Activated T-cell treated with anti-CD3 and anti-CD28 coated beads, Interleukin-2, amount 50 U/mL, for 72 hours (primary cell): ENCODE measurements at places on chromosomes 6 and 20.

DNA sequence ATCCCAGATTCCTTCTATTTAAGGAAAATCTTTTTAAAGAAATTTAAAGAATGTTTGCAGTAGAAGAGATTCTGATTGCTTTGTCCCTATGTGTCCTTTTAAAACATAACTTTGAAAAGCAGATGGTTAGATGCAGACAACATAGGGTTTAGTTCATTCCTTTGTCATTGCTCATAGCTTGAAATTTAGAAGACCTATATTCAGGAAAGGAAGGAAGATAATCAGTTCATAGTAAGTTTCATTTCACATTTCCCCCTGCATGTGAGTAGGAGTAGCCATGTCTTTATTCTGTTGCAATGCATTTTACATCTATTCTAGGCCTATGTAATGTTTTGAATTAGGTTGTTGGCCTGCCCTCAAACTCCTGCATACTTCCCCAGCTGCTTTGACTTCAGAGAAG lies 197.9 kb upstream of the GRIK2 start:
- DNase-seq, result no peak

GRCh38 chr6:36333171-36333895 lies 3.4 kb downstream of the BNIP5 start:
- no peak for DNase-seq

GRCh38 chr6:20702366-20702765 lies 168.1 kb downstream of the CDKAL1 start:
- DNase-seq, result no peak

GRCh38 chr6:62345962-62346689 lies 60.1 kb upstream of the KHDRBS2 start:
- no peak for DNase-seq

DNA sequence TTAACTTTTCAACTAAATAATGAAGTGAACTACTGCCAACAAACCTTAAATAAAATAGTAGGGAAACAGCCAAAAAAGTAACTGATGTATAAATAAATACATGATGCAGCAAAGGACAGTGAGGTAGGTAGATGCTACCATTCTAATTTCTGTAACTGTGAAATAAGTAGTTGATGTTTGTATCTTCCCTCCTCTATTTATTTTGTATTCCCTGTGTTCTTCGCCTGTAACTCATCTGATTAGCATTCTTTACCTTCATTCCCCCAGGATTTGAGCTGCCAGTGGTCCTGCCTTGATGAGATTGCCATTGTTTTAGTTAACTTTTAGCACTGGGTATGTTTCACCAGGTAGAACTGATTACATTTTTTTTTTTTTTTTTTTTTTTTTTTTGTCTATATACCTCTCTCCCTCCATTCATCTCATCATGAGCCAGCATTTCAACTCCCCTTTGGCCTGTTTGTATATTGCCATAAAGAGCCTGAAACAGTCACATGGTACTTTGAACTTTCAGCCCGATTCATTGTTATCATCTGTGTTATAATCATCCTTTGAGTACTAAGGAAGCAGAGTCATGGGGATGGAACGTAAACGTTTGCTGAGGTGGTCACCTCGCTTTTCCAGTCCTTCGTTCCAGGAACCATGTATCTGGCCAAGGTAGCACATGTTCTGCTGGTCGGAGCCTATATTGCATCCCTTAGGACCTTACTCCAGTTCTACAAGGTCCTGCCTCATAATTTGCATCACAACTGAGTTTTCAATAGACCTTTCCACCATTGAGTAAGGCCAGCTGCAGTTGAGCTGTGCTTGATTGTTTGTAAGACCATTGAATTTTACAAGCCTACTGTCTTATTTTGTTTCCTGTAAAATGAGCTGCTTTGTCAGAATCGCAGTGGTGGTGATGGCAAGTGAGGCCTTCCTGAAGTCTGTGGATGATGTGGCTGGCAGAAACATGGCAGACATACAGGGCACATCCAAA lies 107.6 kb downstream of the JAG1 start:
- no peak for DNase-seq

DNA sequence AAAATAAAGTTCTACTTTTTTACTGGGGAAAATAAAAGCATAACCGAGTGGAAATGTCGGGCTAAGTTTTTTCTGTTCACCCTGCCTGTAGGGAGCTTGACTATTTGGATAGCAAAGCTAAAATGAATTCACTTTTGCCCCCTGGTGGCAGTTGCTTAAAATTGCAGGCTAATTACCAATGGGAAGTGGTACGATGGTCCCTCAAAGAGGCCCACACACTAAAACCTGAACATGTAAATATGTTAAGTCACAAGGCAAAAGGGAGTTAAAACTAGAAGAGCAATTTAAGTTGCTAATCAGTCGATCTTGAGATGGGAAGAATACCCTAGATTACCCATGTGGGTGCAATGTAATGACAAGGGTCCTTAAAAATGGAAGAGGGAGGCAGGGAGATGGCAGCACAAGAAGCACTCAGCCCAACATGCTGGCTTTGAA lies 916 bp upstream of the SUN5 start:
- peak; percentile 34 for DNase-seq

DNA sequence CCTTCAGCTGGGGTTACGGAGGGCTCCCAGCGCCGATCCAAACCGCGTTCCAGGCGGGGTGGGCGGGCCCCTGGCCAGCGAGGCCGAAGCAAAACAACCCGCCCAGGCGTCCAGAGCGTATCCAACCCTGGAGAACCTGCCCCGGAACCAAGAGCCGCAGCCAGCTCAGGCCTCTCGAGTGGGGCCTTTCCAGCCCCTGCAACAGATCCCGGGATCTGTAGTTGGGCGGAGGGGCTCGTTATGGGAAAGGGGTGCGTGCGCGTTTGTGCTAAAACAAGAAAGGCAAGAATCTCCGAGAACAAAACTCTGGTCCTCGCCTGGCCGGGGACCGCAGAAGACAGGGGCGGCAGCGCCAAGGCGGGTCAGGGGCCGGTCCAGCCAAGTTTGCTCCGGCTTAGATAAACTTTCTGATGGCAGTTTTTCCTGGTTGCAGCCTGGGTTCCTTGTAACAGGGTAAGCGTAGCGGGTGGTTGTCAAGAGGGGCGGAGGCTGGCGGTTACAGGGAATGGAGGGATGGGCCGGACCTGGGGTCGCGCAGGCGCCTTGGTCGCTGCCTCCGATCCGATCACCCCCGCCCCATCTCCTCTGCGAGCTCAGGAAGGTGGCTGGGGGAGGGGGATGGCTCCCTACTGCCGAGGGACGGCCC lies 448 bp upstream of the RIN2 start:
- DNase-seq, result peak; percentile 8

GRCh38 chr20:41137614-41138474 lies 501 bp downstream of the PLCG1 start:
- DNase-seq, result peak; percentile 75

GRCh38 chr6:129606664-129607063 lies 103.3 kb downstream of the ARHGAP18 start:
- no peak for DNase-seq

GRCh38 chr6:15837205-15837604 lies 174.4 kb upstream of the DTNBP1 start:
- DNase-seq, result no peak

DNA sequence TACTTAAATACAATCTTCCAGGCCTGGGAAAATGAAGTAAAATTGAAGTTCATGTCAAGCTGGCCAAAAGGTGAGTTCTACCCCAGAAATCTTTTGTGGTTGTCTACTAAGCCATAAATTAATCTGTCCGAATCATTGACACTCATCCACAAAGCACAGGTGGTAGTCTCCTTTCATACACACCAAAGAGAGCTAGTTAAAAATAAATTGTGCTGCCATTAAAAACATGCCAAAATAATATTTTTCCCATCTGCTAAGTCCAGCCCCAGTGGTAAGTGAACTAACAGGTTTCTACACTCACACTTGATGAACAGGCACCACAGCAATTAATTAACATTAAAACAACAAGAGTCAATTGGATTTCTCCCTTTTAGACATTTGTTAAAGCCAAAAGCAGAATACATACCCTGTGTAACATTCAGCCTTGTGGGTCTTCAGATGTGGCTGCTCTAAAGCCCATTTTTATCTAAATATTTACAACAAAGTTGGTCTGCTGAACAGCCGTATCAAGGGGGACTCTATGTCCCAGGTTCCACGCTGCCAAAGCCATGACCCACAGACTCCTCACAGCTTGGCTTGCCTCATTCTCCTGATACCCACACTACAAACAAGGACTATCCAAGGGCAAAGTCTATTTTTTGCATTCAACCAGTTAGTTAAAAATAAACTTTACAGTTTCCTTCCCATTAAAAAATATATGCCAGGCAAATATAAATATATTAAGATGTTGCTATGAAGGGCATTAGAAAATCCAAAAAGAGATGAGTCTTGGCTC lies 490.4 kb downstream of the BMP2 start:
- DNase-seq, result no peak

- no peak for DNase-seq
Measured at GRCh38 chr6:35049156-35049735, 91.9 kb downstream of the TCP11 start.

DNA sequence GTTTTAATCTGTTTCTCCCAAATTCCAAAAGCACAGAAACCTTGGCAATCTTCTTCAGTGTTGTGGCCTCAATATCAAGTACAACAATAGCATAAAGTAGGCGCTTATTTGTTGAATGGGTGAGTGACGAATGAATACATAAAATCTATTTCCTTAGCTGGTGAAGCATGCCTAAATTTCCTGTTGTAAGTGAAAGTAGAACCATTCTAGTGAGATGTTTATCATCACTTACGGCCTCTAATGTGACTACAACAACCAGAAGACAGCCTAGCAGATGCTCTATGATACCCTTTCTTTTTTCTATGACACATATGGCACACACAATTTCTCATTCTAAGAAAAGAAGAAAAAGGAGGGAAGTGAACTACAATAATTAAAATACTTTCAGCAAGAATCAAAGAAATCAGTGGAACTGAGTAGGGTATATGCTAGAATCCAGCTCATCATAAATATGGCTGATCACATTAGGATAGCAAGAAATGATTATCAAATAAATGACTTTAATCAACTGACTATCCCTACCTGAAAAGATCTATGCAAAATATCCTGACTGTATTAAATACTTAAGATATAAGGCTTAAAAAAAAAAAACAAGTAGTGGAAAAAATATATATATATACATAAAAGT lies 67.4 kb downstream of the BTBD9 start:
- no peak for DNase-seq

DNA sequence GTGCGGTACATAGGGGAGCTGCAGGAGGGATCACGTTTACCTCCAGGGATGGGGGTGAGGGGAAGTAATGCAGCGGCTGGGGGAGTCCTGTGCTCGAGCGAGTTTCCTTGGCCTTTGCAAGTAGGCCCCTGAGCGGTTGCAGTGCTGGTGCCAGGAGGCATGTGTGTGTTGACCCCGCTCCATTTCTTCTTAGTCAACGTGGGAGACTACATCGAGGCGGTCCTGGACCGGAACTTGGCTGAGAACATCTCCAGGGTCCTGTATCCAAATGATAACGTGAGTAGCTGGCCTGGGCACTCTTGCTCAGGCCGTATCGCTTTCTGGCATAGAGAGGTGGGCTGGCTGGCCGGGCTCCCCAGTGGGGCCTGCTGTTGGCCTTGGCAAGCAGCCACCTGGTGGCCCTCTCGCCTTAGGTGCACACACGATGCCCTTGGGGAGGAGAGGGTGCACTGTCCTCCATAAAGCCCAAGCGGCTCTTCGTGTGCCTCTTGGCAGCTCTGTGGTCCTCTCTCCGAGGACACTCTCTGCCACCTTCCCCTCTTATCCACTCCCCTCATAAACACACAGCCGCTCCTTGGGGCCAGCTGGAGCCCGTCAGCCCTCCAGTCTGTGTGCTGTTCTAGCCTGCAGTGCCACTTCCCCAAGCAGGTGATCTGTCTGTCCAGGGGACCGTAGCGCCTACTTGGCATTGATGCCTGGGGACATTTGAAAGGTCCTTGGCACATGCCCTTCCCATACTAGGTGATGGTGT lies 29.3 kb downstream of the PYGB start:
- DNase-seq, result no peak

GRCh38 chr20:33672426-33673113 lies 1.7 kb downstream of the NECAB3 start:
- no peak for DNase-seq

DNA sequence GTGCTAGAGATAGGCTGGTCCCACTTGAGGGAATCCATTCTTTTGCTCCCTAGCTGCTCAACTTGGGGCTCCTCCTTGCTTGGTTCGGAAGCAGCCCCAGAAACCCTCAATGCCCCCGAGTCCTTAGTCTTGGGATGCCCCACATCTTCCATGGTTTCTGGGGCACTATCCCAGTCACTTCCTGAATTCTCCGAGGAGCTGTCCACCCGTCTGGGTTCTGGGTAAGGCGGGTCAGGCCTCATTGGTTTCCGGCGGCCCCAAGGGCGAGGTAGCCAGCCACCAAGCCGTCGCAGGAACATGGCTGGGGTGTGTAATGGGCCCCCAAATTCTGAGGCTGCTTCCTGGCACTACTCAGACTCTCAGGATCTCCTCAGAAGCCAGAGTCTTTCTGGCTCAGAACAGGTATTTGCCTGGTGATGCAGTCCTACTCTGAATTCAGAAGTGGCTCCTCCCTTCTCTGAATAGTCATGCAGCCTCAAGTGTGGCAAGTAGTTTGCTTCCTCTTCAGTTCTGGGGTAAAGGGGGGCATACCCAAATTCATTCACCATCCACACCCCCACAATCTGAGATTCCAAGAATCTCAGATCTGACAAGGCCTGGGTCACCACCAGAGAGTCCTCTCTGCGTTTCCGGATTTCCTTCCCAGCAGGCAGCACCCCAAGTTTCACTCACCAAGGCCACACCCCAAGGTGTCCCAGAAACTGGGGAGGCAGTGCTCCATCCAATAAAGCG lies 763 bp downstream of the C6orf47 start:
- peak; percentile 36 for DNase-seq

- DNase-seq, result no peak
Measured at GRCh38 chr20:48202334-48203113, 417.2 kb upstream of the SULF2 start.

GRCh38 chr6:12012038-12012557 lies at the start of gene HIVEP1:
Gene HIVEP1, plus strand, starts transcription at chr6:12012312. Its CDS starts 3,317 bp downstream, at chr6:12015629.
- DNase-seq, result no peak

DNA sequence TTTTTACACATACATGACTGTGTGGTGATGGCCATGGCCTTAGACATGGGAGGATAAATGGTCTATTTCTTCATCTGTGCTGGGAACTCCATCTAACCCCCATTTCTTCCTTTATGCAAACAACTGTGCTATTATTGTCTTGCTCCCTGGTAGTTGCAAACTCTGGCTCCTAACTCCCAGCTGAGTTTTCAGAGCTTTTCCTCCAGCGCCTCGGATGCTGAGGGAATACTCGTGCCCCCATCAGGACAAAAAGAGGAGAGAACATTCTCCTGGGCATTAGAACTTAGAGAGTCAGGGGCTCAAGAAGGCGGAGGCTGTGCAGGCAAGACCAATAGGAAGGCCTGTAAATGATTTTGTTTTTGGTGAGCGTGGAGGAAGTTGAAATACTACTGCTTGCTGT lies 2.1 kb downstream of the DAAM2 start:
- no peak for DNase-seq
